Neural crest cell (in vitro differentiated cells): ENCODE measurements at places on chromosomes 3 and 15. TPM values are rescaled to one million over a fixed set of nuclear protein-coding genes. Genes with fewer than 3 reads are reported as not detected.
A peak's percentile ranks its signal among the peaks of the same experiment; 100 is the strongest.

GRCh38 chr15:76337059-76337695, 604 bp downstream of the ISL2 start:
- peaks cover 44% of the 10 kb centered on the region for H3K4me1 ChIP-seq
- DNase-seq: peak; percentile 16
- H3K4me3 ChIP-seq: peak overlapping the region; percentile 65
- H3K27me3 ChIP-seq: peaks cover 95% of the 10 kb centered on the region
- H3K36me3 ChIP-seq: peaks cover 3% of the 10 kb centered on the region

DNA sequence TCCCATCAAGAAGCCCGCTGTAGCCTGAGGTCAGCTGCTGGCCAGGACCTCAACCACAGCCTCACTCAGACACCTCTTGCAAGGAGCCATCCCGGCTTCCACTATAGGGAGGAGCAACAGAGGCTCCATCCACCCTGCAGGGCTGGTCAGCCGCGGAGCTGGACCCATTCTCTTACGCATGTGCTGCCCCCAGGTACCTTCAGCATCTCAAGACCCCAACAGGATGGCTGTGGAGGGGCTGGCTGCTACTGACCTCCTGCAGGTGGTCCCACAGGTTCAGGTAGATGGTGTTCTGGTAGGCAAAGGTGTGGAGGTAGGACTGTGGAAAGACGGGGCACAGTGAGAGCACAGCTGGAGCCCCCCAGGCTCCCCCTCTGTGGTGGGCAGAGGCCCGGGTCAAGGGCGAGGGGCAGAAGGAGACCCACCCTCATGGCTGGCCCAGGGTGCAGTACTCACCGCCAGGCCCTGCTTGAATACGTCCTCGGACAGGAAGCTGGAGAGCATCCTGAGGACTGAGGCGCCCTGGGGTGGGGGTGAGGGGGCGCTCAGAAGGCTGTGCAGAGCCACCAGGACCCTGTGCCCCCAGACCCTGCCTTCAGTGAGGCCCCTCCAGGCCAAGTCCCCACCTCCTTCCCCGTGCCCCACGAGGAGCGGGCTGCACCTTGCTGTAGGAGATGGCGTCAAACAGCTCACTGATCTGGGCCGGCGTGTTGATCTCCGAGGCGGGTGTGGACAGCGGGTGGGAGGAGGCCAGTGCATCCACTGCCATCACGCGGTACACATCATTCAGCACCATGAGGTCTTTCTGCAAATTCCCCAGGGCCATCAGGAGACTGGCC, 11.4 kb downstream of the ANPEP start:
- no peak overlapping the region for H3K27ac ChIP-seq
- H3K4me3 ChIP-seq: no peak overlapping the region
- H3K4me1 ChIP-seq: no peaks in the 10 kb centered on the region

DNA sequence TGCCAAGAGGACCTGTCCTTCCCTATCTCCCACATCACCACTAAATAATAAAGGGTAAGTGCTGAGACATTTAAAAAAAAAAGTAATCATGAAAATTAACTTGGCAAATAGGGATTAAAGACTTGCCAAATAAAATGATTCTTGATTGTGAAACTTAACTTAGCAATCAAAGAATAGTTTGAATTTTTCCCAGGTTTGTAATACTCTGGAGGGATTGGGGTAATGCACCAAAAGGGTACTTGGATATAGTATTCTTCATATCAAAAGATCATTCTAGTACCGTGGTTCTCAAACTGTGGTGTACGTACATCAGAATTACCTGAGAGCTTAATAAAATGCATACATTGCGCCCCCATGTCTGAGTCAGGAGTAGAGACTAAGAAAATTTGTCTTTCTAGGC, 28.5 kb downstream of the CALML4 start:
- H3K27ac ChIP-seq: no peak overlapping the region
- H3K36me3 ChIP-seq: peaks cover 9% of the 10 kb centered on the region
- no peak for DNase-seq
- H3K4me3 ChIP-seq: no peak overlapping the region

- no peak overlapping the region for H3K27ac ChIP-seq
- H3K36me3 ChIP-seq: peaks cover 10% of the 10 kb centered on the region
- no peaks in the 10 kb centered on the region for H3K4me1 ChIP-seq
- H3K27me3 ChIP-seq: no peaks in the 10 kb centered on the region
These were observed 80.6 kb downstream of the NCEH1 start for GRCh38 chr3:172630316-172630715.

DNA sequence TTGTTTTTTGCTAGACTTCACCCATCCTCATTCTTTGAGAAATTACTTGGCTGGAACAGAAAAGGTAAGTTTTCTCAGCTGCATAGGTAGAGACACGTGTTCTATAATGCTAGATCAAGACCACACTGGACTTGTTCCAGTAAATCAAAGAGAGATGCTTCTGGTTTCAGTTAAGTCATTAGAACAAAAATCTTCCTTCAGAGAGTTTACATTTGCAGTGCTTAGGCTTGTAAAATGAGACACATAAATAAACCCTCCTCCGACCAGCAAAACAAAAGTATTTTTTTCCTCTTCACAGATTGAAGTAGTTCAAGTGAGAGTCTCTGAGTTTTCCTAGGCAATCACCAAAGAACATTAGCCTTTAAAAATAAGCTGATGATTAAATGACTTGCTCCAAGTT, 87.3 kb upstream of the PROK2 start:
- no peak overlapping the region for H3K27ac ChIP-seq
- peaks cover 9% of the 10 kb centered on the region for H3K4me1 ChIP-seq

DNA sequence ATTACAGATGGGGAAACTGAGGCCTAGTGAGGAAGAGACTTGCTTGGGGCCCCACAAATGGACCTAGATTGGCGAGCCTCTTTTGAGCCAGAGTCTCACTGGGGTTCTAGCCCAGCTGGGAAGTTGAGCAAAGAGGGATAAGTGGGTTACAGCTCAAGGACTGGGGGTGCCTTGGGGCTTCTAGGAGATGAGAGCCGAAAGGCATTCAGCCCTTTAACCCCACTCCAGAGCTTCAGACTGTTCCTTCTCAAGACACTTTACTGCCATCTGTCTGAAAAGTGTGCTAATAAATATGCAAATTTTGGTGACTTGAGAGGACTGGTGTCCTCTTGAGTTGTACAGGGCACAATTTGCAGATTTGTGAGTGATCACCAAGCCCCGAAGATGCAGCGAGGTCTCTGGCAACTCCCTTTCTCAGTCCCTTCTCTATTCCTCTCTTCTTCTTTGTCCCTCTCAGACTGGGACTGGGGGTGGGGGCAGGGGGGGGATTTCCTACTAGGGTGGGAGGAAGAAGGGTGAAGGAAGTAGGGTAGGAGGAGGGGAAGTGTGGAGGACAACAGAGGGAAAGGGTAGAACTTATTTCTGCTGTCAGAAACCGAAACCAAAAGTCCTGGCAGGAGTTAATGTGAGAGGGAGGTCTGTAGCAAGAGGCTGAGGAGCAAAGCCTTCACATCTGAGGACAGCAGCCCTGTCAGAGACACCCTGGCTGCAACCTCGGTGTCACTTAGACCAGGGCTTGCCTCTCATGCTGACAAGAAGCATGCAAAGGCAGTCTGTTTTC, 16.2 kb upstream of the ANKDD1A start:
- H3K36me3 ChIP-seq: no peaks in the 10 kb centered on the region
- H3K4me1 ChIP-seq: peaks cover 48% of the 10 kb centered on the region
- no peak for DNase-seq
- peak overlapping the region; percentile 54 for H3K4me3 ChIP-seq
- no peaks in the 10 kb centered on the region for H3K27me3 ChIP-seq

DNA sequence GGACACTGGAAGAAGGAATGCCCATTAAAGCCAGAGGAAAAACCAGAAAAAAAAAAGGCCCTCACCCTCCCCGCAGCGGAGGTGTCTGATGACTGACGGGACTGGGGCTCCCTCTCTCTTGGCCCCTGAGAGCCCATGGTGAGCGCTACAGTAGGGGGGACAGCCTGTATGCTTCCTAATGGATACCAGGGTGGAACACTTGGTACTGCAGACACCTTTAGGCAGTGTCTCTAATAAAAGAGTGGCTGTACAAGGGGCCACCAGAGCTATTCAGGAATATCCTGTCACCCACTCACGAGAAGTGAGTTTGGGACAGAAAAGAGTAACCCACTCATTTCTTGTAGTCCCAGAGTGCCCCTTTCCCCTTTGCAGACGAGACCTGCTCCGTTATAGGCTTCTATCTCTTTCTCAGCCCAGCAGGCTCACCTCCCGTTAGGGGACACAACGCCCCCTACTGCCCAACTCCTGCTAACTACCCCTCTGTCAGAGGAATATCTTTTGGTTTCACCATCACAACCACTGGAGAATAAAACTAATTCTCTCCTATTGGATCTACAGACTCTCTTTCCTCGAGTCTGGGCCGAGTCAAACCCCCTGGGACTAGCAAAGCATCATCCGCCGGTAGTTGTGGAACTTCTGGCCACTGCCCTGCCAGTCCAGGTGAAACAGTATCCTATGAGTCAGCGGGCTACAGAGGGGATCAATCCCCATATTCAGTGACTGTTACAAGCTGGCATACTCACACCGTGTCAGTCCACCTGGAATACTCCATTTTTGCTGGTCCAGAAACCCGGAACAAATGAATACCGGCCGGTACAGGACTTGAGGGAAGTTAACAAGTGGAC, 40.8 kb downstream of the ZBTB11 start:
- peaks cover 6% of the 10 kb centered on the region for H3K27me3 ChIP-seq
- H3K4me1 ChIP-seq: no peaks in the 10 kb centered on the region
- H3K36me3 ChIP-seq: no peaks in the 10 kb centered on the region
- H3K27ac ChIP-seq: no peak overlapping the region
- H3K4me3 ChIP-seq: no peak overlapping the region
- peak; percentile 65 for DNase-seq

Gene PTH1R
- 0.14 and 0.34 TPM in 2 replicates for total RNA-seq

- H3K27me3 ChIP-seq: peaks cover 13% of the 10 kb centered on the region
- no peak overlapping the region for H3K4me3 ChIP-seq
- peaks cover 15% of the 10 kb centered on the region for H3K36me3 ChIP-seq
- peaks cover 46% of the 10 kb centered on the region for H3K4me1 ChIP-seq
- H3K27ac ChIP-seq: no peak overlapping the region
These were observed 5.5 kb upstream of the SNX22 start for GRCh38 chr15:64146041-64146440.

Gene ROPN1B
- 2.0 and 2.5 TPM in 2 replicates for total RNA-seq

DNA sequence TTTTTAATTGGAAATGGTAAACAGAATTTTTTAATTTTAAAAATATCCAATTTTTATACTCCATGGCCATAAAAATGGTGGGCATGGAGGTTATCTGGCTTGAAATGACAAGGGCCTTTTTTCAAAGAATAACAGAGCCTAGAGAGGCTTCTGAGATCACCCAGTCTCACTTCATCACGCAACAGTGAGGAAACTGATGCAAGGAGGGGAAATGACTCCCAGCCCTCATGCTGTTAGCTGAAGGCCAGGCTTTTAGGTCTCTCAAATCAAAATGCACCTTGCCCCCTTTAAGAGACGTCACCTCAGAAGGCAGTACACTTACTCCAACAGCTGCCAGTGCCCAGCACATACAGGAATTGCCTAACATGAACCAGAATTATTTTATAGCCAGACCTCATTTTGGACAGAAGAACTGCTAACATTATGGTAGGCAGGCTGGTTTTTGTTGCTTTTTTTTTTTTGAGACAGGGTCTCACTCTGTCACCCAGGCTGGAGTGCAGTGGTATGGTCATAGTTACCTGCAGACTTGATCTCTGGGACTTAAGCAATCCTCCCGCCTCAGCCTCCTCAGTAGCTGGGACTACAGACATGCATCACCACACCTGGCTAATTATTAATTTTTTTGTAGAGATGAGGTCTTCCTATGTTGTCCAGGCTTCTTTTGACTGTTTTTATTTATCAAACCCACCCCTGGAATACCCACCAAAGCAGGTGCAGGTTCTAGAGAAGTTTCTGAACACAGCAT, 9.1 kb downstream of the RAB43 start:
- H3K27ac ChIP-seq: no peak overlapping the region
- no peak overlapping the region for H3K4me3 ChIP-seq
- no peak for DNase-seq
- no peaks in the 10 kb centered on the region for H3K36me3 ChIP-seq
- H3K4me1 ChIP-seq: peaks cover 16% of the 10 kb centered on the region
- H3K27me3 ChIP-seq: no peaks in the 10 kb centered on the region

Gene RGMA
- total RNA-seq: 187 and 205 TPM in 2 replicates

DNA sequence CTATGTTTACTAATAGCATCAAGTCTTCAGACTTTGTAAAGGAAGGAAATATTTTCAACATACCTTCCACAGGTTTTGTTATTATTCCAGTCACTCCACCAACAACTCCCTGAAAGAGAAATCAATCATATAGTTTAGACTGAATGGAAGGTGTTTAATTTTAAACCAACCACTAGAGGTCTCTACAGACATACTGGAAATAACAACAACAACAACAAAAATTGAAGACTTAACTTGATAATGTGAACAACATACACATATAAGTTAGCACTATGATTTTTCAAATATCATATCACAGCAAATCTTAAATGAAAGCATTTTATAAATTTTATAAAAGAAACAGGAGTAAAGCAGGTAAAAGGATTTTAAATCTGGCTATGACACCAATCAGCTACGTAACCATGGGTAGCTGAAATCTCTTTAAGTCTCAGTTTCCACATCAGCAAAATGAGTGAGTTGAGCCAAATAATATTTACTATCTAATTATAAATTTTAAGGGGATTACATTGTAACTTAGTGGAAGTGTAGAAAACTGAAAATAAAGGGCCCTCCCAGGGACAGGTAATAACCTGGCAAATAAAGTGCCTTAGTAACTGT, 188.2 kb downstream of the VPS13C start:
- no peak overlapping the region for H3K27ac ChIP-seq
- H3K4me3 ChIP-seq: no peak overlapping the region
- no peaks in the 10 kb centered on the region for H3K27me3 ChIP-seq
- H3K36me3 ChIP-seq: no peaks in the 10 kb centered on the region
- H3K4me1 ChIP-seq: no peaks in the 10 kb centered on the region

Gene RBM15B
- total RNA-seq: 78.8 and 79.4 TPM in 2 replicates

DNA sequence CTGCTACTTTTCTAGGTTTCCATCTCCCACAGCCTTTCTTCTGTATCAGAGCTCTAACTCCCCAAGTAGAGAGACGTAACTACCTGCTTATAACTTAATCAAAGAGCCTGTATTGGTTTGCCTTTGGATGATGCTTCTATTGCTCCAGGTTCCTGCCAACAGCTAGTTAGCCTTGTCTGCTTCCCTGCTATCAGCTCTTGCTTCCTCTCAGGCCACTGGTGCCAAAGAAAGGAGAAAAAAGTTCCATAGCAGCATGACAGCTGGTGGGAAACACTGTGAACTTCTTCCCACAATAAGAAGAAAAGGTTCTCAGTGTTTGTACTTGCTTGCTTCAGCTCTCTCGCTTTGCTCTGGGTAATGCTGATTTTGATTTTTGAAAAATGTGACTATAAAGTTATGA, 206.6 kb downstream of the GBE1 start:
- no peak overlapping the region for H3K4me3 ChIP-seq
- H3K27ac ChIP-seq: no peak overlapping the region
- H3K27me3 ChIP-seq: no peaks in the 10 kb centered on the region

DNA sequence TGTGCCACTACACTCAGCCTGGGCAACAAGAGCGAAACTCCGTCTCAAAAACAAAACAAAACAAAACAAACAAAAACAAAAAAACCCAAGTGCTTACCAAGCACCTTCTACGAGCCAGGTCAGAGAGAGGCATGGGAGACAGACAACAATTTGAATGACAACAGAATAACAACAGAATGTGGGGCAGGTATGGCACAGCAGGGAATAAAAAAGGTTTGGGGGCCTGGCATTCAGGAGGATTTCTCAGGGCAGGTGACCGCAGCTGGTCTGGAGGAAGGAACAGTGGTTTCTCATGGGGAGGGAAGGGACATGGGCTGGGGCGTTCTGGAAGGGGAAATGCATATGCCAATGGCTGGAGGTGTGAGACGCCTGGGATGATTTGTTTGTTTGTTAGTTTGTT, 22.5 kb upstream of the PARL start:
- no peaks in the 10 kb centered on the region for H3K4me1 ChIP-seq
- no peak overlapping the region for H3K27ac ChIP-seq
- H3K27me3 ChIP-seq: peaks cover 8% of the 10 kb centered on the region
- H3K36me3 ChIP-seq: no peaks in the 10 kb centered on the region
- no peak overlapping the region for H3K4me3 ChIP-seq
